ENCODE measurements at places on chromosomes 3 and 15. TPM values are rescaled to one million over a fixed set of nuclear protein-coding genes. Genes with fewer than 3 reads are reported as not detected.

CEMIP gene
- 27.8 TPM for polyA plus RNA-seq

GRCh38 chr3:97896129-97896528, 74.3 kb downstream of the CRYBG3 start:
- peaks cover 3% of the 10 kb centered on the region for H3K36me3 ChIP-seq
- no peak overlapping the region for H3K4me3 ChIP-seq
- H3K27ac ChIP-seq, result no peak overlapping the region
- H3K4me1 ChIP-seq, result no peaks in the 10 kb centered on the region
- no peak for DNase-seq

- H3K4me1 ChIP-seq, result no peaks in the 10 kb centered on the region
- H3K27me3 ChIP-seq, result no peaks in the 10 kb centered on the region
- H3K36me3 ChIP-seq, result peaks cover 39% of the 10 kb centered on the region
- no peak for DNase-seq
- H3K27ac ChIP-seq, result no peak within 1 kb of the TSS
Measured at GRCh38 chr3:121660356-121661171, at the start of gene HCLS1. Gene HCLS1 (minus strand): TSS chr3:121660903. CDS start chr3:121658347, 2,556 bp downstream.

DPH6 gene
- 15.7 TPM for polyA plus RNA-seq

- H3K36me3 ChIP-seq, result no peaks in the 10 kb centered on the region
- no peak overlapping the region for H3K4me3 ChIP-seq
- H3K4me1 ChIP-seq, result no peaks in the 10 kb centered on the region
- DNase-seq, result peak; percentile 6
- no peak overlapping the region for H3K27ac ChIP-seq
Measured at GRCh38 chr3:22729981-22730380, 473.1 kb upstream of the UBE2E2 start.

- DNase-seq, result peak; percentile 93
- H3K27me3 ChIP-seq, result no peaks in the 10 kb centered on the region
- peak within 1 kb of the TSS; percentile 74 for H3K4me3 ChIP-seq
- peak within 1 kb of the TSS; percentile 90 for H3K27ac ChIP-seq
- peaks cover 7% of the 10 kb centered on the region for H3K4me1 ChIP-seq
Measured at GRCh38 chr3:122415762-122416654, at the start of gene WDR5B. Gene WDR5B (minus strand): TSS chr3:122416062. CDS start chr3:122415528, 534 bp downstream.

- no peak for DNase-seq
- H3K27ac ChIP-seq, result no peak overlapping the region
- no peaks in the 10 kb centered on the region for H3K27me3 ChIP-seq
- no peaks in the 10 kb centered on the region for H3K36me3 ChIP-seq
- no peak overlapping the region for H3K4me3 ChIP-seq
Measured at GRCh38 chr3:89038869-89039268, 68.6 kb upstream of the EPHA3 start.

GRCh38 chr3:23667536-23668429, 138.0 kb upstream of the UBE2E1 start:
- peak overlapping the region; percentile 67 for H3K27ac ChIP-seq
- no peak overlapping the region for H3K4me3 ChIP-seq
- peaks cover 12% of the 10 kb centered on the region for H3K4me1 ChIP-seq
- H3K27me3 ChIP-seq, result no peaks in the 10 kb centered on the region

- no peaks in the 10 kb centered on the region for H3K27me3 ChIP-seq
- H3K4me3 ChIP-seq, result no peak overlapping the region
- no peak for DNase-seq
Measured at GRCh38 chr3:100850701-100851100, 141.4 kb downstream of the TFG start.

STAG1 gene
- polyA plus RNA-seq, result 5.5 TPM
